ENCODE measurements at places on chromosomes 3 and 15. TPM values are rescaled to one million over a fixed set of nuclear protein-coding genes. Genes with fewer than 3 reads are reported as not detected.

The PLXNB1 gene
- polyA plus RNA-seq, result 13.9 TPM

The PPARG gene
- polyA plus RNA-seq, result 7.9 TPM

The ZNF385D gene
- polyA plus RNA-seq, result 0.31 TPM

GRCh38 chr15:80562033-80562432, 133.1 kb upstream of the ABHD17C start:
- no peaks in the 10 kb centered on the region for H3K4me1 ChIP-seq
- no peaks in the 10 kb centered on the region for H3K27me3 ChIP-seq
- H3K36me3 ChIP-seq, result no peaks in the 10 kb centered on the region
- DNase-seq, result no peak

DNA sequence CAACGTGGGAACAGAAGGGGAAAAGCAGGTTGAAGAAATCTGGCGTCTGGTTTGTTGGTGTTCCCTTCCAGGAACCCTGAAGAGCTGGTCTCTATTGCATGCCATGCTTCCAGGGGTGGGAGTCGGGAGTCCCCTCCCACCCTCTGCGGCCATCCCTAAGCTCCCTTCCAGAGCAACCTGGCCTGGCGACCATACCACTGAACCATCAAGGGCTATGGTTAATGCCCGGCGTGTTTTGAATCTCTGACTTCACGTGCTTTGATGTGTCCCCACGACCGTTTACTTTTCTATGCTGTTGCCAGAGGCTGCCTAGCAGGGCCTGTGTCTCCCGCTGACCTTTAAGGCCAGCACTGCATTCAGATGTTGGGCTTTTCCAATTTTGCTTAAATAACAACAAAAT, 696 bp upstream of the SNRK start:
- H3K4me1 ChIP-seq, result peaks cover 43% of the 10 kb centered on the region
- peak overlapping the region; percentile 65 for H3K4me3 ChIP-seq
- no peaks in the 10 kb centered on the region for H3K36me3 ChIP-seq
- peak overlapping the region; percentile 99 for H3K27ac ChIP-seq

DNA sequence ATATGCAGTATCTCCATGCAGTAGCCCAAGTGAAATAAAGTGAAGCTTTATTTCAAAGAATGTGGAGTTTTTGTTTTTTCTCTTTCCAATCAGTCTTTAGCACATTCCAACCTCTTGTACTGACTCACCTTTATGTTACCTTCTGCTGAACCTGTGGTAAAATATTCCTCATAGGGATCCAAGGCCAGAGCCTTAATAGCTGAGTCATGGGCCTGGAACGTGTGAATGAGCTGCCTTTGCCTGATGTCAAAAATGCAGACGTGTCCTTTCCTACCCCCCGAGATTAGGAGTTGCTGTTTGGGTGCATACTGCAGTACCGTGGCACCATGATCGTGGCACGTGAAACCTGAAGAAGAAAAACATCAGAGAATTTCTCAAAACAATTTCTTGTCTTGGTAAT, 108.5 kb downstream of the GLDN start:
- no peak for DNase-seq
- peaks cover 67% of the 10 kb centered on the region for H3K36me3 ChIP-seq
- no peaks in the 10 kb centered on the region for H3K27me3 ChIP-seq
- H3K4me3 ChIP-seq, result no peak overlapping the region

DNA sequence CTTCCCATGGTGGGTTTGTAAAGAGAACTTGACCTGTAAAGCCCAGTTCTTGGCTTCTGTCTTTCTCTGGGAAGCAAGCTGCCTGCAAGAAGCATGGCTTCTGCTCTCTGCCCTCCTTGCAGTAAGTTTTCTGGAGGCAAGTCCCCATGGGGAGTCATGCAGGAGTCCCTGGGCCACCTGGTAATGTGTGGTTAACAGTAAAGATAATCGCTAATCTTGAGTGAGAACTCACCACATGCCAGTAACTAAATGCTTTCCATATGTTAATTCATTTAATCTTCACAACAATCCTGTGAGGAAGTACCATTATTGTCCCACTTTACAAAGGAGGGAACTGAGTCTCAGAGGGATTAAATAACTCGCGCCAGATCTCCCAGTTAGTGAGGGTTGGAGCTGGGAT, 4.2 kb downstream of the CAPN3 start:
- H3K4me3 ChIP-seq, result no peak overlapping the region
- no peaks in the 10 kb centered on the region for H3K36me3 ChIP-seq
- H3K4me1 ChIP-seq, result no peaks in the 10 kb centered on the region
- H3K27me3 ChIP-seq, result no peaks in the 10 kb centered on the region
- no peak for DNase-seq

GRCh38 chr3:108098003-108098370, 7.2 kb upstream of the CD47 start:
- H3K4me1 ChIP-seq, result no peaks in the 10 kb centered on the region
- H3K27ac ChIP-seq, result no peak overlapping the region
- no peaks in the 10 kb centered on the region for H3K27me3 ChIP-seq
- H3K36me3 ChIP-seq, result no peaks in the 10 kb centered on the region
- no peak for DNase-seq
- no peak overlapping the region for H3K4me3 ChIP-seq

- H3K27me3 ChIP-seq, result no peaks in the 10 kb centered on the region
- no peaks in the 10 kb centered on the region for H3K36me3 ChIP-seq
- no peak overlapping the region for H3K4me3 ChIP-seq
- H3K27ac ChIP-seq, result no peak overlapping the region
- H3K4me1 ChIP-seq, result no peaks in the 10 kb centered on the region
Observed at GRCh38 chr3:114480442-114480841, 186.6 kb downstream of the TIGIT start.

GRCh38 chr3:39381432-39381831, 1.7 kb upstream of the SLC25A38 start:
- H3K27me3 ChIP-seq, result no peaks in the 10 kb centered on the region
- no peak for DNase-seq
- no peaks in the 10 kb centered on the region for H3K36me3 ChIP-seq

- no peak overlapping the region for H3K4me3 ChIP-seq
- H3K27me3 ChIP-seq, result no peaks in the 10 kb centered on the region
- DNase-seq, result no peak
- no peak overlapping the region for H3K27ac ChIP-seq
- no peaks in the 10 kb centered on the region for H3K36me3 ChIP-seq
Observed at GRCh38 chr3:31051226-31051625, 156.8 kb upstream of the GADL1 start.

DNA sequence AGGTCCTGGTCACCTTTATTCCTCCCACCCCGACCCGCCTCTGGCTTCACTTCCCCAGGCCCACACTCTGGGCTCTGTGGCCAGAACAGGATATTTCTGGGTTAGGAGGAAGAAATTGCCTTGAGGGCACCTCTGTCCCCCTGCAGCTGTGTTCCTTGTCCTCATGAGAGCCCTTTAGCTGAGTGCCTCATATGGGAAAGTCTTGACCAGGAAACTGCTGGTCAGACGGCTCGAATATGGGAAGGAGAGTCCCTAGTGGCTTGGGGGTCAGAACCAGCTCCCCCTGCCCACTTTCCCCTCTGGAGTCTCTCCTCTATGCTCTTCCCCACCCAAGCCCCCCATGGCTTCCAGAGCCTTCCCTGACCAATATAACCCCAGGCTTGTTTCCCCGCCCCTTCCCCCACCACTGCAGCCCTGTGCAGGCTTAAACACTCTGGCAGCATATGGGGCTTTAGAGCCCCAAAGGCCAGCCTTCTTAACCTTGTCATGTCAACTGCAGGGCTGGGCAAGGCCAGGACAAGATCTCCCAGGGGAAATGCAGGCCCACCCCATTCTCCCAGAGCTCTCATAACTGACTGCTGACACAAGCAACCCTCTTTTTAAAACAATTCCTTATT, 36.4 kb downstream of the SEC22C start:
- no peak for DNase-seq
- H3K36me3 ChIP-seq, result peaks cover 31% of the 10 kb centered on the region
- H3K4me3 ChIP-seq, result no peak overlapping the region
- H3K27me3 ChIP-seq, result no peaks in the 10 kb centered on the region
- H3K27ac ChIP-seq, result peak overlapping the region; percentile 61

DNA sequence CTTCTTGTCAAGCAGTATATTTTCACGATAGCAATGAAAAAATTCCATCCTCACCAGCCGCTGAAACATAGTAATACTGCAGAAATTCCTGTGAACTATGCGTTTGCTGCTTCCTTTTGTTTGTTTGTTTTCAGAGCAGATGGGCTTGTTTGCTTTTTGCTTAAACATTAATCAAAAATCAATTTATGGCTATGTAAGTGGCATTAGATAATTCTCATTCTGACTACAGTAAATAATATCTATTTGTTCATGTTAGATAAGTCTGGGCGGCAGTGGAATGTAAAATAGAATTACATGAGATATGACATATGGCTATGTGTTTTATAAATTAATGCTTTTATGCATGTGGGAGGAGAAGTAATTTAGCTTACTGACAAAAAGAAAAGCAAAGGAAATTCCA, 163.7 kb downstream of the PGPEP1L start:
- H3K4me3 ChIP-seq, result no peak overlapping the region
- no peaks in the 10 kb centered on the region for H3K27me3 ChIP-seq
- DNase-seq, result peak; percentile 26
- peaks cover 43% of the 10 kb centered on the region for H3K4me1 ChIP-seq

GRCh38 chr3:52756141-52756540, 14.6 kb downstream of the NEK4 start:
- peaks cover 29% of the 10 kb centered on the region for H3K36me3 ChIP-seq
- no peak overlapping the region for H3K27ac ChIP-seq
- H3K27me3 ChIP-seq, result no peaks in the 10 kb centered on the region
- H3K4me1 ChIP-seq, result no peaks in the 10 kb centered on the region
- H3K4me3 ChIP-seq, result no peak overlapping the region

Measured in stomach (tissue), 19 donors.